ENCODE measurements at places on chromosomes 1 and 21.

DNA sequence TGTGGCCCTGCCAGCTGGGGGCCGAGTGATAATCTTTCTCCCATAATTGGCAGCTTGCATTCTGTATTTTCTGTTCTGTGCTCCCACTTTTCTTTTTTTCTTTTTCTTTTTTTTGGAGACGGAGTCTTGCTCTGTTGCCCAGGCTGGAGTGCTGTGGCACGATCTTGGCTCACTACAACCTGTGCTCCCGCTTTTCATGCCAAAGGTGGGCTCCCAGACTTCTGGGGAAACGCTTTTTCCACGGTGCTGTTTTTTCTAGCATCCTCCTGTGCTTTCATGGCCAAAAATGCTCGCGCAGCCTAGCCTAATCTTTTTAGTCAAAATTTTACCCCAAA is 585 bp upstream of the AHCTF1 start:
- DNase-seq, result no peak

- DNase-seq, result no peak
These were observed 180.8 kb downstream of the C1orf21 start for GRCh38 chr1:184567637-184568036.

GRCh38 chr1:203187304-203187685 is 791 bp upstream of the CHI3L1 start:
- peak; percentile 97 for DNase-seq

GRCh38 chr1:219304227-219305226 is 130.8 kb downstream of the LYPLAL1 start:
- no peak for DNase-seq

DNA sequence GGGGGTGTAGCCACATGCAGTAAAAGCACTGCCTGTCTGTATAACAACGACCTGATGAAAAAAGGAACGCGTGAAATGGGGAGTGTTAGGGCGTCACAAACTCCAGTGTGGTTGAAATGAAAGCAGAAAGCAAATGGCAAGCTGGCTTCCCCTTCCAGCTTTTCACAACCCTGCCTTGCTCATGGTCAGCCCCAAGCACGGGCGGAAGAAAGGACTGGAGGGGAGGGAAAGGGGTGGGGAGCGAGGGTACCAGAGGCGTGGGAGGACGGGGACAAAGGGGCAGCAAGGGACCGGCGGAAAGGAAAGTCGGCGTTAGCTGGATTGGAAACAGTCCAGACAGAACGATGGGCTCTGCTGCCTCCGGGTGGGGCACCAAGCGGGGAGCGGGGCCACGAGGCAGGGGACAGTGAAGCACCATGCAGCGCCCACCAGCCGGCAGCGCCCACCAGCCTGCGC is 9.6 kb downstream of the VPS26C start:
- peak; percentile 74 for DNase-seq

DNA sequence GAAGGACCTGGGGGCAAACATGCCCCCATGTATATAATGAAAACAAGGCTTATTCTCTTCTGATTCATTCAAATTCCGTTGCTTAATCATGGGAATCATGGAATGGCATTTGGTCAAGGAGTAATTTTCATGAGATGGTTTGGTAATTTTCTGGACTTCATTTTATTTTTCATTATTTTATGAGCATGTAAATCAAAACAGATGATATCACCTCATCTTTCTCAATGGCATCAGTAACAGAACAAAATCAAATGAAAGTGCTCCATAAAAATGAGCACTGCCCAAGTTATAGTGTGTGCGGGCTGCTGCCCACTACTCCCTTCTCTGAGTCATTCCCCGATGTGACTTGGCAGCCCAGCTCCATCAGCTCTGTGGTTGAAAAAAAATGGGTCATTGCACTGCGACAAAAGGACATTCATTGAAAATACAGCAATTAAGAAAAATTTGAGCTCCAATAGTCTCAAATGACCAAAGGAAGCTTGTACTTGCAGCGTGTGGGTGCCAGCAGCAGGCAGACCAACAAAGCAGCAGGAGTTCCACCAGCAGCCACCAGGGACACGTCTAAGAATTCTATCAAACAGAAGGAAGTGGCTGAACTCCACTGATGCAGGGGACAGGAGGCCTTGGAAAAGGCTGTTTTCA is 84.3 kb upstream of the VAV3 start:
- peak; percentile 71 for DNase-seq

DNA sequence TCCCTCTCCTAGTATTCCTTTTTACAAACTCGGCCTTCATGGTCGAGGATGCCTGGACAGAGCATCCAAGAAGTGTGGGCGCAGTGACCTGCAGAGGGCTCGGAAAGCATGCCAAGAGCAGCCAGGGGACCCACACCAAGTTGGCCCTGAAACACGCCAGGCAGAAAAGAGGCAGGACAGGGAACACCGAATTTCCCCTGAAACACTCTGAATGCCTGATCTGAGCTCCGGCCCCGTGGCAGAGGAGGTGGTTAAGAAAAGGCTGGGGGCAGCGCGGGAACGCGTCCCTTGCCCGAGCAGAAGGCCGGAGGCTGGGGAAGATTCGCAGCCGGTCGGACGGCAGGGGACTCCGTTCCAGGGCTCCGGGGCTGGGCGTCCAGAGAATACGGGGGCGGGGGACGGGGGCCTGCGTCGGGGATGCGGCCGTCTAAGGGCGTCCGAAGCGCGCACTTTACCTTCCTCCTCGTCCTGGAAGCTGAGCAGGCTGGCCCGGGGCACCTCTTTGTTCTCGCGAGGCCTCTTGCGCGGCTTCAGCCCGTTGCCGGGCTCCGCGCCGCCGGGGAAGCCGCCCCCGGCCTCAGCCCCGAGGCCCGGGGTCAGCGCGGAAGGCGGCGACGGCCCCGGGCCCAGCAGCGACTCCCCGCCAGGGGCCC is 558 bp downstream of the PAXBP1 start:
- peak; percentile 48 for DNase-seq

DNA sequence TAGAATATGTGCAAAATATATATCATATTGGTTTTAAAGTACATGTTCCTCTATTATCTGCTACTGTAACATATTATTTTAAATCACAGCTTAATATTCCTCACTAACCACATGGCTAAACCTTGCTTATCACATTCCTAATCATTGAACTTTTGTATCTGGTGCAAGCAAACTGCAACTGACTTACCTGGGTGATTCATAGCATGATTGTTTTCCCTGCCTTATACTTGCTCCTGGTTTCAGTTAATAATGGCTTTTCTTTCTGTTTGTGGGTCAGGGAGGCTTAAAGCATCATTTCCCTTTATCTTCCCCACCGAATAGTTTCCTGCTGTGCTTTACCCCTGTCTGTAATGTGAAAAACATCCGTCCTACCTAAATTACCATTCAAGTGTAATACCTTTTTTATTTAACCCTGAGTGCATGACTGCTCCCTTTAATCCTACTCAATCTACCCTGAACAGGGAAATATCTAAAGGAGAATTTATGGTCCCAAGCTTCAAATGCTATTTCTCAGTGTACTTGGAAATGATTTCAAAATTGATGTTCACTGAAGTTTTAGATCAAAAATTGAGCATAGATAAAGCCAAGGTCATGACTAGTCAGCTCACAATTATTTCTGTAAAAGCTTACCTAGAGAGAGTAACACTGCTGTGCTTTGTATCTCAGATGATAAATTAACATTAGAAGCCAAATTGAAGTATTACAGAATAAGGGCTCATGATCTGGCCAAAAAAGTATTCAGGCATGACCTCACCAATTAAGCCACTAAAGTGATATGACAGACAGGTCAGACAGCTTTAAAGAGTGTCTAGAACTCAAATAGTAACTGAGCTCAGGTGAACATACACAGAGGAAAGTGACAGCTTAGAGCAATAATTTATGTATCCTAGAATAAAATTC is 507.1 kb downstream of the BRINP3 start:
- no peak for DNase-seq

DNA sequence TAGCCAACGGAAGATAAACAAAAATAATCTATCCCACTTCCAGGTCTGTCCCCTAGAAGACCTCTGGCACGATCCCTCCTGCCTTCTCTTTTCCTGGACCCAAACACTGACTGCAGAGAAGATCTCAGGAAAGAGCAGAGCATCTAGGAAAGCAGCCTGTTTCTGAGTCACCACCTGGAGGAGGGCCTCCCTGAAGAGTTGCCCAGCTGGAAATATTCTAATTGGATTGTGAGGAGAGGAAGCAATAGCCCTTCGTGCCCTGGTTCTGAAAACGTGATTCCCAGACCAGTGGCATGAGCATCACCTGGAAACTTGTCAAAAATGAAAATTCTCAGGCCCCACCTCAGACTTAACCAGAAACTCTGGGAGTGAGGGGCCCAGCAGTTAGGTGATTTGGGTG is 411.1 kb downstream of the SETD4 start:
- DNase-seq, result no peak

DNA sequence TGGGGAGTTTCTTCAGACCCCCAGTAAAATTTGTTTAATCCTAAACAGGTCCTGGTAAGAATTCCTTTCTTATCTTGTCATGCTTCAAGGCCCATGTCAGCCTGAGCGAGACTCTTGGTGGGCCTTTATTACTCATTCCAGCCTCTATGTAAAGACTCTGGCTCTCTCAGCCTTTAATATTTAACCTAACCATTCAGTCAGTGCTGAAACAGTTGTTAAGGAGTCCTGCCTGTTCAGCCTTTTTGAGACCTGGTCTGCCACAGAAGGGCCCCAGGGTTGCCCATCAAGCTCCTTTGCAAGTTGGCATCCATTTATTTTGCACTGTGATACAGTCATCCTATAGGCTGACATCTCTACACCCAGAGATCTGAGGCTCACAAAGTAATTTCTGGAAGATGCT is 107.7 kb upstream of the VANGL1 start:
- DNase-seq, result no peak

DNA sequence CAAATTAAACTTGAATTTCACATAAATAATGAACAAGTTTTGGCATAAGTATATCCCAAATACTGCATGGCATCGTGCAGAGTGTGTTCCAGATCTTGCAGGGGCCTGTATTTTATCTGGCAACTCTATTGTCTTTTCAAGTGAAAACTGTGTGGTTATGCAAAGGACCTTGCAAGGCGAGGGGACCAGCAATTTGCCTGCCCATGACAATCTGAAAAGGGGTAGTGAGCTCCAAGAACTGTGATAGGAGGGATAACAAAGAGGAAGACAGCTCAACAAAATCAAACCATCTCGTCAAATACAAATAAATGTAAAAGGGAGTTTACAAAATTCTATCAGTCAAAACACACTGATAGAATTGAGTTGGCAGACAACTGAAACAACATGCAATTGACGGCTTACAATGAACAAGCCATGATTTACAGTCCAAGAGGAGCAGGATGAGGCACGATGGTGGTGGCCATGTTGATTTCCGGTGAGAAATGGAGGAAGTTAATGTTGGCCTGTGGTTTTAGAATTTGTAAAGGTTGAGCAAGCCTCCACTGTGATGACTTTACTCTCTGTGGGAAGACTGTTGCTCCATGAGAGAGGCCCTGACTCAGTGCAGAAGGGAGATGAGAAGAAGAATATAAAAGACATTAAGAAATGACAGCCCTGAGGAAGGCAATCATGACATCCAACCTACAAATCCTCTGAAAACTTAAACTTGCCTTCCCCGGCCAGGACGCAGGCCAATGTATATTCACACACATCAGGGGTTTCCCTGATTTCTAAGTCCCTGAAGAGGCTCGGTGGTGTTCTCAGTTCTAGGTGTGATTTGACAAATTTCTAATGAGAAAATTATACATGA is 132.2 kb downstream of the ADSS2 start:
- DNase-seq, result peak; percentile 92

DNA sequence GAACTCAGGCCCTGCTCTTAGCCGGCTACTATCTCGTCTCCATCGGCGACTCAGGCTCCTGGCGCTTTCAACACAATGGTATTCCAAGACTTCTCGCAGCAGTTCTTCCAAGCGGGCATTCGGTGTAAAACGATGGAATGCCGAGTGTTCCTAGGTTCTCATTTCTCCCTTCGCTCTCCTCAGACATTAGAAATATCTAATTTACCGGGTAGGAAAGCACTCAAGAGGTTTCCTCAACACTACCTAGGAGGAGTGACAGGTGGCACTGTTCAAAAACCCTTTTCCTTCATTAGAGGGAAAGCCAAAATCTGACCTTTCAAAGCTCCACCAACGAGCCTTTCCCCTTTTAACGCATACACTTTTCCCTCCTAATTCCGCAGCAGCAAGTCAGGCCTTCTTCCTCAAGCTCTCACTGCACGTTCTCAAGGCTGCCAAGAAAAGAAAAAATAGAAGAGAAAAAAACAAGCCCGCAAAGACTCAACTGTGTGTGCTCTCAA is 601 bp downstream of the UBE2G2 start:
- DNase-seq, result peak; percentile 19

GRCh38 chr1:34808051-34808810 is 15.4 kb downstream of the GJA4 start:
- no peak for DNase-seq

DNA sequence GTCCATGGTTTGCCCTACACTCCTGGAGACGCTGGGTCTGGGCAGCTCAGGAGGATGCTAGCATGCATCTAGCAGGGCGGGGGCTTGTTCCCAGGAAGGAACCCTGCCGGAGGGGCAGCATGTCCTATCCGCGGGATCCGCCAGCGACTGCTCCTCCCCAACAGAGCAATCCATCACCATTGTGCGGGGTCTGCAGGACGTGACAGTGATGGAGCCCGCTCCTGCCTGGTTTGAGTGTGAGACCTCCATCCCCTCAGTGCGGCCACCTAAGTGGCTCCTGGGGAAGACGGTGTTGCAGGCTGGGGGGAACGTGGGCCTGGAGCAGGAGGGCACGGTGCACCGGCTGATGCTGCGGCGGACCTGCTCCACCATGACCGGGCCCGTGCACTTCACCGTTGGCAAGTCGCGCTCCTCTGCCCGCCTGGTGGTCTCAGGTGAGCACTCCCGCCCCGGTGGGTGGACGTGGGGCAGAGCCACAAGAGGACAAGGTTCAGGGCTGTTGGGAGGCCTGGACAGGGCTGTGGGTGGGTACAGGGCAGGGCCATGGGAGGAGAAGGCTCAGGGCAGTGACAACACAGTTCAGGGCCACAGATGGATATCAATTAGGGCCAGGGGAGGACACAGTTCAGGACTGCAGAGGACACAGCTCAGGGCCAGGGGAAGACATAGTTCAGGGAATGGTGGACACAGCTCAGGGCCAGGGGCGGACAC is 71.3 kb downstream of the OBSCN start:
- no peak for DNase-seq

DNA sequence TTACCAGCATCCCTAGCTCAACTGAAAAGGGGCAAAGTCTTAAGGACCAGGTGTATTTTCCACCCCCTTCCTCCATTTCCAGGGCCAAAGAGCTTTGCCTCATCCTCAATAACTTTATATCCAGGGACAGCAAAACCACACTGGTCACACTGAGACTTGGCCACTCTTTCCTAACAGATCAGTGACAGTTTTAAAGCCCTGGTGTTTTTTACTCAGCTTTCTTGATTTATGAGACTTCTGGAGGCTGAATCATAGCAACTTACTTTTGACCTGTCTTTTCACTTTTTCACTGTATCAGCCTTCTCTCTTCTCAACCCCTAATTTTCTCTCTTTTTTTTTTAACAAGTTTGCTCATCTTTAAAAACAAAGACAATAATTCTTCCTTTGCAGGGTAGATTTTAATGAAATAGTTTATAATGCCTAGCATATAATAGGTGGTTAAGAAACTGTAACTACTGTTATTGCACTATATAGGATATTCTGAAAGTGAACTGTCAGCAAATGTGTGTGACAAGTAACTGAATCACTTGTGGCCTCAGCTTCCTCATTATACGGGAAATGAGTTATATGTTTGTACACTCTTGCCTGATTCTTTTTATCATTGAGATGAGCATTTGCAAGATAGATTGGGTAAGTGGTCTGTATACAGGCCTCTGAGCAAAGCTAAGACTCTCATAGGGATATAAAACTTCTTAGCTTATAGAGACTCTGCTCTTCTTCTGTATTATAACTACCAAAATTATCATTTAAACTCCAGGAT is 19.7 kb upstream of the DYNLT5 start:
- DNase-seq, result peak; percentile 80

GRCh38 chr1:184945678-184946412 is 28.5 kb downstream of the NIBAN1 start:
- DNase-seq, result peak; percentile 80

- no peak for DNase-seq
These were observed 116.0 kb downstream of the CASZ1 start for GRCh38 chr1:10680487-10680886.
